Esophagus mucosa (tissue), 1 donor: ENCODE measurements at places on chromosomes 3 and 15. TPM values are rescaled to one million over a fixed set of nuclear protein-coding genes. Genes with fewer than 3 reads are reported as not detected.

Gene RASSF1
- 13.6 TPM for total RNA-seq

Gene CPLX3
- not detected for total RNA-seq

Gene DNAH12
- total RNA-seq, result 0.08 TPM

Gene SNX22
- 0.28 TPM for total RNA-seq

Gene C3orf20
- total RNA-seq, result 0.24 TPM

Gene COL7A1
- 86.4 TPM for total RNA-seq

Gene IL20RB
- 94.7 TPM for total RNA-seq

Gene ST3GAL6
- total RNA-seq, result 1.1 TPM

Gene SLCO2A1
- total RNA-seq, result 17.6 TPM

Gene BCL2A1
- not detected for total RNA-seq

Gene AQP9
- total RNA-seq, result 0.60 TPM

Gene PATL2
- 1.2 TPM for total RNA-seq

Gene MEIS2
- 10.3 TPM for total RNA-seq

Gene CCR3
- total RNA-seq, result not detected

Gene ZKSCAN7
- total RNA-seq, result 0.76 TPM

Gene PARP15
- 0.56 TPM for total RNA-seq

Gene EPHB3
- 44.7 TPM for total RNA-seq

Gene C2CD4A
- 0.44 TPM for total RNA-seq

Gene NAA50
- 120 TPM for total RNA-seq

Gene DLEC1
- 0.08 TPM for total RNA-seq

Gene GASK1A
- 2.9 TPM for total RNA-seq

Gene CRYGS
- total RNA-seq, result 1.2 TPM

Gene IQCF5
- total RNA-seq, result not detected

Gene SAMMSON
- not detected for total RNA-seq
